ENCODE measurements at places on chromosomes 4 and X.

- no peak for DNase-seq
Measured at GRCh38 chrX:22742174-22742573, 257.6 kb upstream of the DDX53 start.

- no peak for DNase-seq
Measured at GRCh38 chrX:50996930-50997329, 86.4 kb downstream of the BMP15 start.

GRCh38 chr4:113974467-113974866, 5.0 kb downstream of the ARSJ start:
- DNase-seq: no peak

- peak; percentile 70 for DNase-seq
Measured at GRCh38 chr4:119652998-119653397, 24.4 kb upstream of the PDE5A start.

- DNase-seq: no peak
Measured at GRCh38 chrX:69285881-69286564, 120.8 kb upstream of the PJA1 start.

DNA sequence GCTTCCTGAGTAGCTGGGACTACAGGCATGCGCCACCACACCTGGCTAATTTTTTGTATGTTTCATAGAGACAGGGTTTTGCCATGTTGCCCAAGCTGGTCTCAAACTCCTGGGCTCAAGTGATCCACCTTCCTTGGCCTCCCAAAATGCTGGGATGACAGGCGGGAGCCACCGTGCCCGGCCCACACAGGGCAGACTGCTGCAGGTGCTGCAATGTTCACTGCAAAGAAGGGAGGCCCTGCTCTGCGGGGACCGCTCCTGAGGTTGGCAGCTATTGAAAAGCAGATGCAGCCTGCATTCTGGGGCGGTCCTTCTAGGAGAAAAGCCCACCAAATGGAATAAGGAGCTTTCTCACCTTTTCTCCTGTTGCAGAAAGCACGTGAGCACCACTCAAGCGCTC, 5.0 kb downstream of the ARSD start:
- DNase-seq: no peak

GRCh38 chr4:26287756-26288155, 33.1 kb upstream of the RBPJ start:
- no peak for DNase-seq

DNA sequence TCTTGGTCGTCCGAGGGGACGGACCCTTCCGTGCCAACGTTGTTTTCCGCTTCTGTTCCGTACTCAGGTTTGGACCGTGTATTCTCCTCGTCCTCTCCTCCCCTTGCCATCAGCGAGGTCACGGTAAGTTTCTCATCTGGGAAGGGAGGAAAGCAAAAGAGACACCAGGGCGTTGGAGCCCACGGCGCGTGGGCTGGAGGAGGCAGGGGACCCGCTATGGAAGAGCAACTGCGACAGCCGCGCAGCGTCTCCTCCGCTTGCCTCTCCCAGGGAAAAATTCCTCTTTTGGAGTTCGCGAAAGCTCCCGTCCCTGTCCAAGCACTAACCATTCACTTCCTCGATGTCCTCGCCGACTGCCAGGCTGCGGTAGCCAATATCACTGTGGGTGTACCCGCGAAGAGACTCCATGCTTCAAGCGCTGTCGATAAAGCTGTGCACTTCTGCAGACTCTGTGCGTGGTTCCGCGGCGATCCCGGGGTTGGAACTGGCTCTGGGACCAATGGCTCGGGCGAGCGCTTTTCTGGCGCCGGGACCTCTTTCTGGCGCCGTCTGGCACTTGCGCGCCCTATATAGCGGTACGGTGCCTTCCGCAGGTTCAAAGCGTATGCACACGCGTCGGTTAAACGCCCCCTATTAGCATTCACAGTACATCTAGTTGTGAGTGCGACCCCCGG, at the start of gene ESX1:
Gene ESX1, minus strand, starts transcription at position 492 of the 674 bp plus-strand sequence. Its CDS starts 84 bp downstream, at position 408.
- no peak for DNase-seq

- DNase-seq: no peak
Measured at GRCh38 chrX:68059469-68059868, 373.8 kb downstream of the OPHN1 start.

DNA sequence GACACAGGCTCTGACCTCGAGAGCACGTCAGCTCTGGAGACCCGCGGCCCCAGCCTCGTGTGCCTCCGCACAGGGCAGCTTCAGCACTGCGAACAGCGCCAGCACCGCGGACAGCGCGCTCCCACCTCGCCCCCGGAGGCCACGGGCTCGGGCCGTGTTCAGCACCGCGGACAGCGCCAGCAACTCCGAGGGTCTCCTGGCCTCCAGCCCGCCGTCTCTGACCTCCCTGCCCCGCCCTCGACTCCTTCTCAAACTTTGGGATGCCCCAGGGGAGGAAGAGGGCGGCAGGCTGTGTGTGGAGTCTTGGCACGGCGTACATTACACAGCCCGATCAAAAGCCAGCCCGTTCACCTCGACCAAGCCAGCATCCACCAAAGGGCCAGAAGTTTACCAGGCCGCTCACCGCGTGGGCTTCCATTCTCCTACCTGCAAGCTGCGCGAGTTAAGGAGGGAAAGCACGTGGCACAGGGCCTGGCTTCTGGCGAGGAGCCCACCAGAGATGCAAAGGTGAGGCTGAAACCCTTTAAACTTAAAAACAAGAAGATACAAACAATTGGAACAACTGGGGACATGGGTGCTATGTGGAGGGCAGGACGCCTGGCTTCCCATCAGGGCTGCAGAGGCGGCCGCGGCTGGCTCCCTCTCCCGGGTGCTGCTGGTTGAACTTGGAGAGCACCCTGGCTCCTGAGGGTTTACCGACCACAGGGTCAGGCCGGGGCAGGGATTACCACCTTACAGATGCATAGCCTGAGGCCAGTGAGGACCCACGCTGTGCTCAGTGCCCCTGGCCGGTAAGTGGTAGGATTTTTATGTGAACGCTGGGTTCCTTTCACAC, 4.5 kb upstream of the NKX1-1 start:
- no peak for DNase-seq

GRCh38 chr4:186932631-186933187, 209.1 kb upstream of the FAT1 start:
- DNase-seq: no peak

DNA sequence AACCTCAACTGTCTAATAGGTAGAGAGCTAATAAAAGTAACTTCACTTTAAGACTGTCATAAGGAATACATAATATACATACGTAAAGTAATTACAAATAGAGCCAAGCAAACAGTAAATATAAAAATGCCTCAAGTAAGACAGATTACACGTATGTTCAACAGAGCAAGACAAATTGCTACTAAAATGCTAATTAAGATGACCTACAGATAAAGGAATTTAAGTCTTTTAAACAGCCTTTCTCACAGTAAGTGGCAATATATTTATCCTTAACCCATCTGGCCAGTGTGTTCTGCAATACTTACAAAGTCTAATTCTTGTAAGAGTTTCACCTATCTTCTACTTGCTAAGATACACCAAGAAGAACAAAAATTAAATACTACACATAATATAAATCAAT, 12.7 kb downstream of the G3BP2 start:
- DNase-seq: no peak

DNA sequence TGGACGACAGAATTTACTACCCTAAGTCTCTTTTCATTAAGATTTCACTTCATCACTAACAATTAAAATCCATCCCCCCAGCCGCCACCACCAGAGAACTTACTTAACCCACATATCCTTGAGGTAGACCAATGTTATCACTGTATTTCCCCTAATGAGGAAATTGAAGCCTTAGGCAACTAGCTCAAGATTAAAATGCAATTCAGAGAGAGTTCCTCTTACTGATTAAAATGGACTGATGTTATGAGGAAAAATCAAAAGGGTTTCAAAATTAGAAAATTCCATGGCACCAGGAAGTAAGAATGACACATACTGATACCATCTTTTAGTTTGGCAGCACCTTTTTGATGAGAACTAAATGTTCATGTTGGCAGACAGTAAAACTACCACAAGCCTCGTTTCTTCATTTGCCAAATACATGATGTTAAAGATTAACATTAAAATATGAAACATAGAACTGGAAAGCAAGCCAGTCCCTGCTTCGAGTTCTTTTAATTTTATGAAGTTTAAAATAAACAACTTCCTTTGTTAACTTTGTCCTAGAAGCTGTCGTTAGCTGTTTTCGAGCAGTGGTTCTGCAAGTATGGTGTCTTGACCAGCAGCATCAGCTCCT, 69.3 kb upstream of the CCDC160 start:
- no peak for DNase-seq

DNA sequence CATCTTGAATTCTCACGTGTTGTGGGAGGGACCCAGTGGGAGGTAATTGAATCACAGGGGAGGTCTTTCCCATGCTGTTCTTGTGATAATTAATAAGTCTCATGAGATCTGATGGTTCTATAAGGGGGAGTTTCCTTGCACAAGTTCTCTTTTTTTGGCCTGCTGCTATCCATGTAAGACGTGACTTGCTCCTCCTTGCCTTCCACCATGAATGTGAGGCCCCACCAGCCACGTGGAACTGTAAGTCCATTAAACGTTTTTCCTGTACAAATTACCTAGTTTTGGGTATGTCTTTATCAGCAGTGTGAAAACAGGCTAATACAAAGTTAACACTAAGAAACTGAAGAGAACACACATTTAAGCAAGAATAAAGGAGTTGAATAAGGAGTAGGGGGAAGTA, 16.0 kb downstream of the TBCK start:
- DNase-seq: no peak

- no peak for DNase-seq
Measured at GRCh38 chrX:9948406-9948805, 18.8 kb upstream of the CLDN34 start.

DNA sequence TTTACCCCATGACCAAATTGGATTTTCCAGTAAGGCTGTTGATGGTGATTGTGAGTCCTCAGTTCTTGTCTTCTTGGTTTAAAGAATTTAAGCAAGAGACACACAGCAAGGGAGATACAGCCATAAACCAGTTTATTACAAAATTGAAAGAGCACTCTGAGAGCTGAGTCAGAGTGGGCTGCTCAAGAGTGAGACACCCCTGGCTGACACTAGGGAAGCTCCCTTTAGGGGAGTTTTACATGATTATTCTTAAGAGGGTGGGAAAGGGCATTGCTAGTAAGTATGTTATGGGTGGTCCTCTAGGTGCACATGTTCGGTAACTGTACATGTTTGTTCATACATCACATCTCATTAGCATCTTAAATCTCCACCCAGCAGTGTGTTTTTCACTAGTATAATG, 18.8 kb upstream of the ZNF81 start:
- no peak for DNase-seq

GRCh38 chr4:15395311-15395710, 32.5 kb upstream of the C1QTNF7 start:
- no peak for DNase-seq

GRCh38 chrX:8274170-8274569, 103.1 kb upstream of the VCX2 start:
- DNase-seq: no peak

- DNase-seq: no peak
Measured at GRCh38 chrX:87805829-87806490, 288.4 kb downstream of the KLHL4 start.

DNA sequence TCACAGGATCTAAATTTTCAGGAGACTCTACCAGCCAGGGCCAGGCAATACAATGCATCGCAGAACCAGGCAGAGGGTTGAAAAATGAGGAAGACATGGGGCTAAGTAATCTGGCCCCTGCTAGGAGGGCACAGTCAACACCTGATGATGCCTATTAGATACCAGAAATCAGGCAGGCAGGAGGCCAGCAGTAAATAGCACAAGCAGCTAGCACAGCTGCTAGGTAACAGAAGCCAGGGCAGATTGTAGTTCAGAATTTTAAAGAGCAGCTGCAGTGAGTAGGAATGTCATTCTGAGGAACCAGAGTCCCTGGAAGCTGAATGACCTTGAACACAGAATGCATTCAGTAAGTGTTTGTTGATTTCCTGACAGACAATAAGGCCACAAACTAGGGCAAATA, 38.8 kb upstream of the TRPC5OS start:
- DNase-seq: no peak

DNA sequence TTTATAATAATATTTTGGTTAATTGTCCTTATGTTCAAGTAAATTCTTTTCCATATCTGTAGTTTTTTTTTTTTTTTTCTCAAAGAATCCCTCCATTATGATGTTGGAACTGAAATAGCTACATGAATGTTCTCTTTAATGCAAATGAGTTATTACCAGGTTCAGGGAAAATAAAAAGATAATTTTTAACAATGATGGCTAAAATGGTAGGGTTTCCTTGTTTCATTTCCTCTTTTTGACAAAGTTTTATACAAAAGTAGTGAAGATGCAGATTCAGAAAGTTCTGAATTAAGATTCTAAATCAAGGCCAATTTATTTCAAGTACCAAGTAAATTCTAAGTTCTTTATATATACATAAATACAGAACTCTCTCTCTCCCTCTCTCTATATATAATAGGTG, 779.0 kb upstream of the INTU start:
- DNase-seq: no peak

GRCh38 chr4:33063241-33063640, 2343.1 kb downstream of the PCDH7 start:
- peak; percentile 16 for DNase-seq

Measured in AG04450 (cell line).